ENCODE measurements at places on chromosomes 12 and 14.

DNA sequence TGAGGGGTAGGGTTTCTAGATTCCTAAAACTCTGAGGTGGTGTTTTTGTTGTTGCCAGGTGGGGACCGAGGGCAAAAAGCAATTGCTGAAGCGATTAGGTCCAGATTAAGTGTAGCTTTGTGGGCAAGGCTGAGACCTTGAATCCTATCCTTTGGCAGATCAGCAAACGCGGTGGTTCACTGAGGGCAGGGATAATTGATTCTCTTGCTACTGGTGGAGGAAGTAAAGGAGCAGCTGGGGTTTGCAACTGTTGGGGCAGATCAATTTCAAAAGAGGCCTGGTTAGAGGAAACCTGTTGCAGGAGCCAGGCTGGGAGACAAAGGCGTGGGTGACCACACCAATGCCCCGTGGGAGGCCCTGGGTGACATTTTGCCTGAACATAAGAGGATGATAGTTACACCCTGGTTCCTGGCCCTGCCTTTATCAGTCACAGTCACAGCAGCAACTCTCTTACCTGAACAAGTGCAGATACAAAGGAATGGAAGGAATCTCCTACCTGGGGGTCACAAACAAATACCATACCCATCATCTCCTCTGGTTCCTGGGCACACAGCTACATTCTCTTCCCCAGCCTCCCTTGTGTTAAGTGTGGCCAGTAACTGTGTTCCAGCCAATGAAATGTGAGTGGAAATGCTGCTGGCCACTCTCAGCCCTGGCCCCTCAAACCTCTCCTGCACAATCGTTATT lies 43.3 kb upstream of the RASSF3 start:
- DNase-seq: no peak

DNA sequence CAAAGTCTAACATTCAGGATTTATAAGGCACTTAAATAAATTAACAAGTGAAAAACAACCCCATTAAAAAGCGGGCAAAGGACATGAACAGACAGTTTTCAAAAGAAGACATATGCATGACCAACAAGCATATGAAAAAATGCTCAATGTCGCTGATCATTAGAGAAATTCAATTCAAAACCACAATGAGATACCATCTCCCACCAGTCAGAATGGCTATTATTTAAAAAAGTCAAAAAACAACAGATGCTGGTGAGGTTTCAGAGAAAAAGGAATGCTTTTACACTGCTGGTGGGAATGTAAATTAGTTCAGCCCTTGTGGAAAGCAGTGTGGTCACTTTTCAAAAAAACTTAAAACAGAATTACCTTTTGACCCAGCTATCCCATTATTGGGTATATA lies 60.7 kb upstream of the BDKRB2 start:
- DNase-seq: no peak

- no peak for DNase-seq
Observed at GRCh38 chr12:6387541-6387940, 3.6 kb downstream of the LTBR start.

GRCh38 chr12:12927211-12928079 lies 24.5 kb downstream of the GPRC5D start:
- DNase-seq: no peak

DNA sequence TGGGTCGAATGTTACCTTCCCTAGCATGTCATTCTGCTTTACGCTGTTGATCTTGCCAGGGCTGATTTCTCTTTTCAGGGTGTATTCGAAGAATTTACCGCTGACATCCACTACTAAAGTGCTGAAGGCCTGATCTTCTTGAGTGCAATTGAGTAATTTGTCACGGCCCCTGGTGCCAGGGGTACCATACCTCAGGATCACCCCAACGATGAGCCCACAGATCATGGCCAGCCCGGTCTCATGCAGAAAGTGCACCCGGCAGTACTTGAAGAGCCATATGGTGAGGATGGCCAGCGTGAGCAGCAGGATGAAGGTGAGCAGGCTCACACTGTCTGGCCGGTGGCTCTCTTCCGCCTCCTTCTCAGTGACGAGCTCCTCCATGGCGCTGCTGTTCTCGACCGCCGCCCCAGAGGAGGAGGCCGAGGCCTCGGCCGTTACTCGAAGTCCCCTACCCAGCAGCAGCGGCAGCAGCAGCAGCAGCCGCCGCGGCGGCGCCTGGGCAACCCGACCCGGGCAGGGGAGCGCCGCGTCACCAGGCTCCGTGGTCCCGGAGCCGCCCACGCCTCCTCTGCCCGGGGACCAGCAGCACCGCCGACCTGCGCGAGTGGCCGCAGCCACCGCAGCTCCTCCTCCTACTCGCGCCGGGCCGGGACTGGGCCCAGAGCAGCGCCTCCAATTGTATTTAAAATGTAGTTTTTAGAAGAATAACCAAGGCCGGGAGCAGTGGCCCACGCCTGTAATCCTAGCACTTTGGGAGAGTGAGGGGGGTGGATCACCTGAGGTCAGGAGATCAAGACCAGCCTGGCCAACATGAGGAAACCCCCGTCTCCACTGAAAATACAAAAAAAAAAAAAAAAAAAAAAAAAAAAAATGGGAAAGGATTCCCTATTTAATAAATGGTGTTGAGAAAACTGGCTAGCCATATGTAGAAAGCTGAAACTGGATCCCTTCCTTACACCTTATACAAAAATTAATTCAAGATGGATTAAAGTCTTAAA lies 58.5 kb upstream of the TMPO start:
- DNase-seq: no peak

DNA sequence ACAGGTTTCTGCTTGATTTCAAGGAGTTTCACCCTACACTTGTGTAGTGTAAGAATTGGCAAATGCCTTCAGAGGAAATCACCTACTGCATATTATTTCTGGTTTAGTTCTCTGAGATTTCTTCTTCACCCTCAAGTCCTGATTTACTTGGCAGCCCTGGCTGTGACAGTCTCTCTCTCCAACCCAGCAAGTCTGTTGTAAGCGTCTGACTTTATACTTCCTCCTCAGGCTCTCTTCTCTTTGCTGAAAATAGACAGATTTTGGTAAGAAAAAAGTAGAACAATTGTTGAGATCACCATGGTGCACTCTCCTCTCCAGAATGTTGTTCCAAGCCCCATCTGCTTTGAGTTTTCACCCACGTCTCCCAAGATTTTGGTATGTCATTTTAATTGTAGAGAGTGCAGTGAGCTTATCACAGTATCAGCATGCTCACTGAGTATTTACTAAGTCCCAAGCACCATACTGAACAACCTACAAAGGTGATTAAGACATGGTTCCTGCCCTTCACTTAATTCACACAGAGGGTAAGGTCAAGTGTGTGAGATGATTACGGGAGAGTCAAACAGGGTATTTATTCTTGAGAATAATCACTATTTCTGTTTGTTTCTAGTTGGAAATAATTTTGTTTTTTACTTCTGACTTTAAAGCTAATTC lies 148.7 kb downstream of the MDGA2 start:
- no peak for DNase-seq

DNA sequence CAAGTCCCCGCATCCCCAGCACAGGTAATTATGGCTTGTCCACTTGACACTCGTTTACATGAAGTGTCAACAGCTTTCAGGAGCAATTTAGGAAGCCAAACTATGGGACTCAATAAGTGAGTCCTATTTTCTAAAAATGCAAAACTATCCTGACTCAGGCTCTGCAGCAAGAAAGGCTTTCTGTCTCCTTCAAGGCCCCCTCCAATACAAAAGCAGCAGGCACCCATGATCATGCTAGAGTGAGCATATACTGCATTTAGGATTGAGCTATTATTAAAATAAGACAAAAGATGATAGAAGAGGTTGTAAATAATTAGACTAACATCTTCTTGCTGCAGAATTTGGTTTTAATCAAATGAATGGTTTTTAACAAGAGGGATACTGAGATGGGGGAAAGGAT lies 3.2 kb downstream of the SIX6 start:
- DNase-seq: no peak

DNA sequence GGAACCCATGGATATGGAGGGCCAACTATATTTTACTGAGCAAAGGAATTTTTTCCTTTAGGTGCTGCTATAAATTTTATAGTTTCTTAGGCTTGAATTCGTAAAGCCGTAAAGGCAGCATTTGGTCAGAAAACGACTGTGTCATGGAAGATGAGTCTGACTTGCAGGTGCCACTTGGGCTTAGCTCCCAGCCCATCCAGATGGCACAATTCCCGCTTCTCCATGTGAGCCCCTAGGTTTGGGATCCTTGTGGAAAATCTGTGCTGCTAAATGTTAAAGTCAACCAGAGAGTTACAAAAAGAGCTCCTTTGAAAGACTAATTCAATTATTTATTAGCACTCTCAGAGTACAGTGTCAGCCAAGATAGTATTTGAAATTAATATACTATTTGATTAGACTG lies 120.1 kb upstream of the NPAS3 start:
- DNase-seq: no peak

GRCh38 chr14:68984686-68985085 lies 5.6 kb upstream of the ACTN1 start:
- no peak for DNase-seq

DNA sequence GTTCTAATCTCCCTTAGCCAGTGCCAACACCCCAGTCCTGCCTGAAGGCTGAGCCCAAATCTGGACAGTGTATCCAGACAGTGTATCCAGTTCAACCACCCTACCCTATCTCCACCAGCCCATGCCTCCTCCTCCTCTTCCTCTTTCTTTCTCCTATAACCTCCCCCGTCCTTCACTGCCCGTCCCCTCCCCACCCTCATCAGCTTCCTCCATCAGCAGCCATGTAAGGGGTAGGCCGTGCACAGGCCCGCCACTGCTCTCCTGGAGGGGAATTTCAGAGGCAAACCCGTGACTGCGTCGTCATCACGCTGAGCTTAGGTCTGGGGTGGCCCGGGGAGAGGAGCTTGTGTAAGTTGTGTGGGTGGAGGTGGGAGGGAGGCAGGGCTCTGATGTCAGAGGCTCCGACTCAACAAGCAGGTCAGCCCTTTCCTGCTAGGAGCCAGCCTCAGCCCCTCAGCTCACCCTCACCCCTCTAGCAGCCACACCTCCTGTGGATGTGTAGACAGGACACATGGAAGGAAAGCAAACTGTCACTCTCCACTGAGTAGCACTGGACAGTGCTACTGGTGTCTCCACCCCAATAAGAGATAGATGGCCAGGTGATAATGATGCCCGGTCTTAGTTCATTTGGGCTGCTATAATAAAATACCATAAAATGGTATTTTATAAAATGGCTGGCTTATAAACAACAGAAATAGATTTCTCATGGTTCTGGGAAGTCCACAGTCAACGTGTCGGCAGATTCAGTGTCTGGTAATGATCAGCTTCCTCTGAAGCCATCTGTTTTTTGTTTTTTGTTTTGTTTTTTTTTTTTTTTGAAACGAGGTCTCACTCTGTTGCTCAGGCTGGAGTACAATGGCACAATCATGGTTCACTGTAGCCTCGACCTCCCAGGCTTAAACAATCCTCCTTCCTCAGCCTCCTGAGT lies 50.5 kb downstream of the IRF2BPL start:
- no peak for DNase-seq

- no peak for DNase-seq
Observed at GRCh38 chr14:104427131-104427851, 152.3 kb upstream of the C14orf180 start.

DNA sequence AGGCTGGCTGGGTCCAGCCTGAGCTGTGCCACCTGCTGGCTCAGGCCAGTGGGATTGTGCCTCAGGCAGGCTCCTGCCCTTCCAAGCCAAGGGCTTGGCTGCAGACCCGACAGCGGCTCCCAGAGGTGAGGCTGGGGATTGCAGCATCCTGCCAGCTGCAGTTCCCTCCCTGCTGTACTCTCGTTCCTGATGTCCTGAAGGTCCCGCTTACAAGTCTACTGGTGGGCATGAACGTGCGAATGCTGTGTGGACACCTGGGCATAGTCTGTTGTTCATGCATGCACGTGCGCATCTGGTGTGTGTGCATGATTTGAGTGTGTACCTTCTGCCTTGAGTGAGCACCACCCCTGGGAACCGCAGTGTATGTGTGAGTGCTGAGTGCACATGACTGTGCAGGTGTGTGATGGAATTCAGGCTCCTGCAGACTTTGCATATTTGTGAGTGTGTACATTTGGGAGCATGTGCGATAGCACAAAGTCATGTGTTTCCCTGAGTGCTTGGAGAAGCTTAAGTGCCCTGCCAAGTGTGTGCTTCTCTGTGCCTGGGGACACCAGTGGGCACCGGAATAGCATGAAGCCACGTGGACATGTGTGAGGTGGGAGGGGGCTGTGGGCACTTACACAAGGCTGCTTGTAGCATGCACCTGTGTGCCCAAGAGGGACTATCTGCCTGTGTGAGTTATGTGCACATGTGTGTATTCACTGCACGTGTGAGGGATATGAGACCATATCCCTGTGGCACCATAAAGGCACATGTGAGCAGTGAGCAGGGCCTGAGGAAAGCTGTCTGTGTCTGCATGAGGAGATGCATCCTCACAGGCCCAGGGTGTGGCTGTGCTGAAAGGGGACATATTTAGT lies 19.3 kb upstream of the KRT7 start:
- peak; percentile 79 for DNase-seq

DNA sequence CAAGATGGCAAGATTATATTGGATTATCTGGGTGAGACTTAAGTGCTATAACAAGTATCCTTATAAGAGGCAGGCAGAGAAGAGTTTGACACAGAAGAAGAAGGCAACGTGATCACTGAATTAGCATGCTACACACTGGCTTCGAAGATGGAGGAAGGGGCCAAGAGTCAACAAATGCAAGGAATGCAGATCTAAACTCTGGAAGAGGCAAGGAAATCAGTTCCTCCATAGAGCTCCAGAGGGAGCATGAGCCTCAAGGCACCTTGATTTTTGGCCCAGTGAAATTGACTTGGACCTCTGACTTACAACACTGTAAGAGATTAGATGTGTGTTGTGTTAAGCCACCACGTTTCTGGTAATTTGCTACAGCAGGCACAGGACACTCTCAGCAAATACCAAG lies 536.4 kb upstream of the SEL1L start:
- no peak for DNase-seq

- no peak for DNase-seq
Observed at GRCh38 chr14:34250959-34251358, 211.1 kb downstream of the SPTSSA start.

- no peak for DNase-seq
Observed at GRCh38 chr14:39459795-39460478, 27.7 kb upstream of the FBXO33 start.

GRCh38 chr12:50085615-50086072 lies 502 bp downstream of the SMARCD1 start:
- no peak for DNase-seq

DNA sequence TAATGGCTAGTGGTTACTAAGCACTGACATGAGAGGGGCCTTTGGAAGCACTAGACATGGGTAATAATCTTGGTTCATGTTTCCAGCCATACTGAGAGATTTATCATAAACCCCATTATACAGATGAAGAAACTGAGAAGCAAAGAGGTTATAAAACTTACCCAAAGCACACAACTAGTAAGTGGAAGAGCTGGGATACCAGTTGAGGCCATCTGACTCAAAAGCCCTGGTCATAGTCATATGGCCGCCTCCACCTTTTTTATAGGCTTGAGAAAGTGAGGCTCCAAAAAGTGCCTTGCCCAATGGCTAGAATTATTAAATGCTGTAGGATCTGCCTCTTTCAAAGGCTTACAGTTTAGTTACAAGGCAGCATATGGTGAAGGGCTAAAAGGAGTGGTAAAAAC lies 944 bp downstream of the TXNRD1 start:
- no peak for DNase-seq

Measured in NCI-H345 (cell line).